ENCODE measurements at places on chromosomes 11 and 22.

DNA sequence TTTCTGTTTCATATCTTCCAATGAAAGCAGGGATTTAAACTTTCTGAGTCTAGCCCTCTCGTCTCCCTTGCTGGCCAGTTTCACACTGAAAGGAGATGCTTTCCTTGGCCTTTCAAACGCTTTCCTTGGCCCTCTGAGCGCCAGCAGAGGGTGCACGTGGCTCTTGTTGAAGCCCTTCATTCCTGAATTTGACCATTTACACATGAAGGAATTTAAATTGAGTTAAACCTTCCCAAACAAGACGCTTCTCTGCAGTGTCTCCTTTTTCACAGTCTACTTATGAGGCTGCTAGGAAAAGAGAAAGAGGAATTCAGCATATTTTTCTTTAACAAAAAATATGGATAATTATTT, 21.6 kb downstream of the NNMT start:
- no peak for DNase-seq

DNA sequence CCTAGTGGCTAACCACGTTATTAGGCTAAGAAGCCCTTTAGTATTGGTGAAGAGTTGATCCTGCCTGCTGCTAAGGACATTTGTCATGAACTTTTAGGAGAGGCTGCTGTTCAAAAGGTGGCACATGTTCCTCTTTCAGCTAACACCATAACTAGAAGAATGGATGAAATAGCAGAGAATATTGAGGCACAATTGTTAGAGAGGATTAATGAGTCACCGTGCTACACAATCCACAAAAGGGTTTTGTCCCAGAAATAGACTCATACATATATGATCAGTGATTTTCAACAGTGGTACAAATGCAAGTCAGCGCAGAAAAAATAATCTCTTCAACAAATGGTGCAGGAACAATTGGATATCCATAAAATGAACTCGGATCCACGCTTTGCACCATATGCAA, 7.0 kb upstream of the MSANTD2 start:
- DNase-seq, result no peak

- DNase-seq, result no peak
Observed at GRCh38 chr11:44557464-44557863, 8.0 kb upstream of the CD82 start.

GRCh38 chr22:29079218-29079901, 6.5 kb downstream of the KREMEN1 start:
- DNase-seq, result no peak

DNA sequence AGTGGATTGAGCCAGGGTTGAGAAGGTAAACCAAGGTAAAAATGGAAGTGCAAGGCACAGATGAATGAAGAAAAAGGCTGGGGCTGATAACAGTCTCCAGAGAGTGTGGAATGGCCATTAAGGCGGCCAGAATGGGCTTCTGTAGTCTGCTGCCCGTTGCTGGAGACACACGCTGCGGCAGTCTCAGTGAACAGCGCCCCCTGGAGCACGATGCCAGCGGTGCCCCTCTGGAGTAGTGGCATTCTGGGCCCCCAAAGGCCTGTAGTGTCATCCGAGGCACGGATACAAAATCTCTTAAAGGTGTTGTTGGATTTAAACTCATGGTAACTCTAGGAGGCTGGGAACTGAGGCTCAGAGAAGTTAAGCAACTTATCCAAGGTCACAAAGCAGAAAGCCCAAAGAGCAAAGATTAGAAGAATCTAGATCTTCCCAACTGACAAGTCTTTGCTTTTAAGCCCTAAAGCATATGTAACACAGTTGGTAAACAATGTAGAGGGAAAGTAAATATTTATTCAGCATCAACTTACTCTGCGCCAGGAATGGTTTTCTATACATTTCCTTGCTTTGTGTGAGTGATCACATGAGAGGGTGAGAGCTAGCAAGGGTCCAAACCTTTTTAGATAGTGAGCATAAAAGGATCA, 18.2 kb downstream of the KCNJ1 start:
- DNase-seq, result peak; percentile 71

DNA sequence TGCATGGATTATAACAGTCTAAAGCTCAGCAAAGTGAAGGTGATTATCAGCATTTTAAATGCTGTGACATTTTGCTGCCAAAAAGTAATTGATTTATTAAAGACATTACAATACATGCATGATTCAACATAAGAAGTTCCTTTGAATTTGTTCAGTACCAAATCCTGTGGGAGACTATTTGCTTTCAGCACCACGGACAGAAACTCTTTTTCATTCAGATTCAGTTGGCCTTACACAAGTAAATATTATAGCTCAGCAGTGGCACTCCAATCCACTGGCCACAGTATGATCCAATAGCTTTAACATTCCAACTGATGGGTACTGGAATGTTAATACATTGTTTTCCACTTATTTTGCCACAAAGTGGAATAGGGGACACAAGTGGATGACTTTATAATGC, 806.7 kb downstream of the NTM start:
- DNase-seq, result no peak

DNA sequence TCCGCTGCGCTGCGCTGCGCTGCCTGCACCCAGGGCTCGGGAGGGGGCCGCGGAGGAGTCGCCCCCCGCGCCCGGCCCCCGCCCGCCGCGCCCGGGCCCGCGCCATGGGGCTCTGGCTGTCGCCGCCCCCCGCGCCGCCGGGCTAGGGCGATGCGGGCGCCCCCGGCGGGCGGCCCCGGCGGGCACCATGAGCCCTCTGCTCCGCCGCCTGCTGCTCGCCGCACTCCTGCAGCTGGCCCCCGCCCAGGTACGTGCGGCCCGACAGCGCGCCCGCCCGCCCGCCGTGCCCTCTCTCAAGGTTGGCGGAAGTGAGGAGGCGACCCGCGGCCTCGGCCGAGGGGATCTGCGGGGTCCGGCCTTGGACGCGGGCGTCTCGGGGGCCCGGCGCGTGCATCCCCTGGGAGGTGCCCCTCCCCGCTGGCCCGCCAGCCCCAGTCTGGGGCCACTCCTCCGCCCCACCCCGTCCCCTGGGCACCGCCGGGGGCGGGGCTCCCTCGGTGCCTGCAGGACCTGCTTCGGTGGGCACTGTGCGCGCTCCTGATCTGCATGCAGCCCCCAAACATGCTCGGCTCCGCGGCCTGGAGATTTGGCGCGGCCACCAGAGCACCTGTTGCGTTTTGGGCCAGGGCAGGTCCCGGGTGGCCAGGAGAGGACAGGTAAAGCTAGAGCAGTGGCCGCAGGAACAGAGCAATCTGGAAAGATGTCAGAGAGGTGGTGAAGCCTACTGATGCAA, 429 bp downstream of the VEGFB start:
- DNase-seq, result no peak

DNA sequence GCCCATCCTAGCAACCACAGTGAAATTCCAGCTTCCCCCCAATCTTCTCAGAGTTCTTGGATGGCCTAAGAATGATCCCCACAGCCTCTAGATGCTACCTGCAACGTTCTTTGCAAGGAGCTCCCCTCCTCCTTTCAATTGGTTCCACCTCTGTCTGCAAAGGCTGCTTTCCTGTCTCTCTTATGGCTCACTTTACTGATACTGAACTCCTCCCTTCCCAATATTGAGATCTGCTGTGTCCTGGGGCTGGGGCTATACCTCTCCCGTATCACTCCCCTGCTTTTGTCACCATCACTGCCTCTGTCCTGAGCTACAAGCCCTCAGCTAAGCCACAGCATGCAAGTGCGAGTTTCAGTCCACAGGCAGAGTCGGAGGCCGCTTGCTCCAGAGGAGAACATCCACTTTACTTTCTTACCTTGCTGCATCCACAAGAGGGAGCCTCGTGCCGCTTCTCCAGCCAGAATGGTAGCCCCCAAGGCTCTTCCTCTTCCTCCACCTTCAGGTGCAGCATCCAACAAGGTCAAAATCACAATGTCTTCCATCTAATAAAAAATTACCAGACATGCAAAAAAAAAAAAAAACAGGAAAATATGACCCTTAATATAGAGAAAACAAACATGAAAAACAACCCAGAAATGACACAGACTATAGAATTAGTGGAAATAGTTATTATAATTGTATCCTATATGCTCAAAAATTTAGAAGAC, 48.6 kb upstream of the TMEM45B start:
- DNase-seq, result no peak

Measured in stimulated activated CD4-positive, alpha-beta T cell treated with anti-CD3 and anti-CD28 coated beads, Interleukin-2, amount 100 ng/mL, for 48 hours (primary cell).